ENCODE measurements at places on chromosomes 7 and 10. TPM values are rescaled to one million over a fixed set of nuclear protein-coding genes. Genes with fewer than 3 reads are reported as not detected.

DNA sequence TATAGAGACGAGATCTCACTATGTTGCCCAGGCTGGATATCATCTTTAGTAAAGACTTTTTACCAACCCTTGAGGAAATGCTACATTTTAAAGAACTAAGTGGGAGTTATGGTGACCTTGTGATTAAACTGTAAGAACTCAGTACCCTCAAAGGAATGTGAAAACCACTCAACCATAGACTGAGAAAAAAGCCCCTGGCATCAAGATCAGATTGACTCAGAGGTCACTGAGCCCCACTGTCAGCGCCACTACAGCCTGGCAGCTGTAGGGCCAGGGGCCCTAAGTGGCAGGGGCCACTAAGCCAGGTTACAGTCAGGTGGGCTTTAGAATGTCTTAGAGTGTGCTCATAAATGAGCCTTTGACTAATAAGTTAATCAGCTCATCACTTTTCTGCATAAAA is 55.9 kb downstream of the APBB1IP start:
- no peak for DNase-seq

DNA sequence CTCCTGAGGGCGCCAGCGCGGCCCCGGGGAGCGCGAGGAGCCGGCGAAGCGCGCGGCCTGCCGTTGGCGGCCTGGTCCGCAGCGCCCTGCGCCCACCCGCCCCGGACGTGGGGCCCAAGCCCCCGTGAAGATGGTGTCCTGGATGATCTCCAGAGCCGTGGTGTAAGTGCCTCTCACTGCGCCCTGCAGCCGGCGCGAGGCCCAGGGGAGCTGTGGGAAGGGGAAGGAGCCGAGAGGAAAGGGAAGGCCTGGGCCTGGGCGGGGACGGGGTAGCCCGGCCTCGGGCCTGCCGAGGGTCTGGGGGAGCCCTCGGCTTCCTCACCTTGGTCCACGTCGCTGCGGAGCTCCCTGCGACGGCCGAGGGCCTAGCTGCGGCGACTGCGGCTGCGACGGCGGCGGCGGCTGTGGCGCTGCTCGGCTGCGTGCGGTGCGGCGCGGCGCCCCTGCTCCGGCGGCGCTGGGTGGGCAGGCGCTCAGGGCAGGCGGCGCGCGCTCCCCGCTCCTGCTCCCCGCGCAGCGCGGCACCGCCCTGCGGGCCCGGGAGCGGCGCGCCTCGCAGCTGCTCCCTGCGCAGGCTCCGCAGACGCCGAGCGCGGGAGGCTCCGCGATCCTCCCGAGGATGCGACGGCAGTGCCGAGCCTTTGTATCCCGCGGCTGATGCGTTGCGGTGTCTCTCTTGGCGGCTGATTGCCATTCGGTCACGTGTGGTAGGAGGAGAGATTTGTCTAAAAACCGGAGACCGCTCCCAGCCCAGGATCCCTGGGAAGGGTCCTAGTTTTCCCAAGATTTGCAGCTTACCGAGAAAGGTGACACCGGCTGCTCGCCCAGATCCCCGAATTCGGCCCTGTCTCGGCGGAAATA is 445 bp downstream of the REEP3 start:
- peak; percentile 78 for DNase-seq

DNA sequence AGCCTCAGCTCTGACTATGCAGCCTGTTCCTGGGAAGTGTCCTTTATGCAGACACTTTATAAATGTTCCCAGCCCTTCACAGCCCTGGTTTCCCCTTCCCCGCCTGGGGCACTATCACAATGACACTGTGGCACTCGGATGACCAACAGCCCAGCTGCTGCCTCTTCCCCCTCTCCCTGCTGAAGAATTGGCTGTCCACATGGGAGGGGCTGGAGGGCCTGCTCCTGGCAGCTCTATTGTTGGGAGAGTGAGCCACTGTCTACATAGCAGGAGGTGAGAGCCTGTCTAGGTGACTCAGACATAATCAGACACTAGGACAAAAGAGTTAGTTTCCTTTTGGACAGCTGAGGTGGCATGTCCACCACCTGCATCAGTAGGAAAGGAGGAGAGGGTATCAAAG is 437.5 kb downstream of the PLXNA4 start:
- no peak for DNase-seq

The CYP26A1 gene
- not detected for polyA plus RNA-seq

The PLEKHS1 gene
- 0.30 TPM for polyA plus RNA-seq

The TUBB8 gene
- polyA plus RNA-seq, result 1.5 TPM

DNA sequence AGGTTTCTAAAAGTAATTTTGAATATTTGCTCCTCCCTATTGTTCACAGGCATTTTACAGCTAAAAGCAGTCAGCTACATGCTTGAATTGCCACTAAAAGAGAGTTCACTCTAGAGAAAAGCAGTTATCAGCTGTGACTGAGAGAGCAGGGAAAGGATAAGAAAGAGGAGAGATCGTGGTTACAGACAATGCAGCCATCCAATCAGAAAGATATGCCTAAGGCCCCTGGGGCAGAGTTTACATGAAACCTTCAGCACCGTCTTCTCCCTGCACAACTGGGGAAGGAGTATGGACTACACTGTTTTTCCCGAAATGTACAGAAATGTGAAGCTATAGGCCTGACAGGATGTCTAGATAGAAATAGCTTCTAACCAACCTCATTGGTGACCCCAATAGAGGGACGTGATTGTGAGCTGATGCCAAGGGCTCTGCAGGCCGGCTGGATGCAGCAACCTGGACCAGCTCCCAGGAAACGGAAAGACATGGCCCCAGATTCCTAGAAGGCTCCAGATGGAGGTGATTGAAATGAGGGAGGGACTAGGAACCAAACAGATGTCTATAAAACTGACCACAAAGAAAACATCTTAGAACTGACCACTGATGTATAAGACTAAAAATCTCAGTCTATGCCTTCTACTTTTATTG is 3.2 kb upstream of the VSTM4 start:
- DNase-seq, result no peak

GRCh38 chr7:131300572-131301466 is 26.9 kb upstream of the MKLN1 start:
- DNase-seq, result peak; percentile 34

DNA sequence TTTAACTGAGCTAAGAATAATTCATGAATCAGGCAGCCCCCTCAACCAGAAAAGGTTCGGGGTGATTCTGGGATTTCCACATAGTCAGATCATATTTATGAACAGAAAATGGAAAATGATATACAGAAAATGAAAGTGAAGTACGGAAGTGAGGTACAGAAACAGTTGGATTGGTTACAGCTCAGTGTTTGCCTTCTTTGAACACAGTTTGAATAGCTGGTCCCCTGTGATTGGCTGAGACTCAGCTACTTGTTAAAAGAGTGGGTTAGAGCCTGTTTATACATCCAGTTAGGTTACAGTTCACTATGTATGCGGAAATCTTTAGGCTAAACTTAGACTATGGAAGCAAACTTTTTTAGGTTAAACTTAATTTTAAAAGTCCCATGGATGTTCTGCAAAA is 511.7 kb downstream of the PLXDC2 start:
- no peak for DNase-seq

GRCh38 chr10:49558190-49558589 is 19.3 kb upstream of the ERCC6 start:
- DNase-seq, result no peak

GRCh38 chr7:69903410-69903809 is 305.1 kb downstream of the AUTS2 start:
- DNase-seq, result no peak

- no peak for DNase-seq
Measured at GRCh38 chr10:132994185-132994796, 51.9 kb upstream of the CFAP46 start.

GRCh38 chr10:34996843-34997242 is 93.3 kb downstream of the CUL2 start:
- no peak for DNase-seq
